ENCODE measurements at places on chromosomes 5 and 9.

GRCh38 chr5:66643387-66643786 is 47.2 kb downstream of the MAST4 start:
- peak; percentile 8 for DNase-seq

GRCh38 chr9:70112981-70113380 is 69.3 kb downstream of the MAMDC2 start:
- DNase-seq, result no peak

- no peak for DNase-seq
These were observed 98.8 kb upstream of the NFIB start for GRCh38 chr9:14412775-14413174.

- DNase-seq, result no peak
These were observed 414.5 kb downstream of the ACTL7B start for GRCh38 chr9:108441251-108441650.

- no peak for DNase-seq
These were observed 226.9 kb downstream of the CACNA1B start for GRCh38 chr9:138104251-138105122.

Data from HuH-7.5 (cell line).